HS-27A (cell line): ENCODE measurements at places on chromosomes 11 and 22.

DNA sequence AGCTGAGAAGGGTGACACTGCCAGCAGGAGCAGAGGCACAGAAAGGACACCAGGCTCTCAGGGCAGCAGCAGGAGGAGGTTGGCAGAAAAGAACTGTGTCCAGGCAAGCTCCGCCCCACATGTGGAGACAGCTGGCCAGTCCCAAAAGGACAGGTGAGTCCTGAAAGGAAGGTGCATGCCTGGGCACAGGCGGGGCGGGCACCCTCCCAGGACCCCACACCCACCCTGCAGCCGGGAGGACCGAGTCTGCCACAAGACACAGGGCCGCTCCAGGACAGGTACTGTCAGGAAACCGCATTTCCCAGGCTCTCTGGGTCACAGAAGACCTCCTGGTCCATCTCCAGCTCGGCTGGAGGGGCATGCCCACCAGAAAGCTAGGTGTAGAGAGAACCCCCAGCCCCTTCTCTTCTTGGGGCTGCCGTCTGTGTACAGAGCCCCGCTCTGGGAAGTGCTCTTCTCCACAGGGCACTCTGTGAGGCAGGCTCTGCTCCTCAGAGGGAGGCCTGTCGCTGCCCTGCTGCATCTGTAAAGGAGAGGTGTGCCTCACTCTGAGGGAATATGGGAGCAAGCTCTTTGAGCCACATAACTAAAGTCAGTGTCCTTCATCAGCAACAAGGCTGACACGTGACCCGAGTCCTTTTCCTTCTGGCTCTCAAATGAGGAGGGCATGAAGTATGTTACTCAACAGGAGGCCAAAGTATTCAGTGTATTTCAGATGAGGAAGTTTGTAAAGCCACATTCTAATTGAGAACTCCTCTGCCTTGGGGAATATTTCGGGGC is 50.5 kb downstream of the CLTCL1 start:
- no peak for DNase-seq

DNA sequence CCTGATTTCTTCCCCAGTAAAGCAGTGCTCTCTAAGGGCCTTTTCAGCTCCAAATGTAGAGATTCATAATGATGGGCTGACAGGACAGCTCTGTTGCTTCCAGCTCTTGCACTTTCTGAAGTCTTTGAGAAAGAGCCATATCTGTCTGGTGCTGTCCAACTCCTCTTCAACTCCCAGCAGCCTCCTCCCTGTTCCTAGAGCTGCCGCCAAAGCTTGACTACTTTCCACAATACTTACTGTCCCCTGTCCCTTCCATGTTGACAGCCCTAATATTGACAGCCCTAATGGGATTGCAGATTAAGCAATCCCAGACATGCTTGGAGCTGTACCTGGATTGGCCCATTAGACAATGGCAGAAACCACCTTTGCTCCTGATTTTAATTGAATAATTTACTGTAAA is 29.6 kb downstream of the INSC start:
- DNase-seq, result no peak

DNA sequence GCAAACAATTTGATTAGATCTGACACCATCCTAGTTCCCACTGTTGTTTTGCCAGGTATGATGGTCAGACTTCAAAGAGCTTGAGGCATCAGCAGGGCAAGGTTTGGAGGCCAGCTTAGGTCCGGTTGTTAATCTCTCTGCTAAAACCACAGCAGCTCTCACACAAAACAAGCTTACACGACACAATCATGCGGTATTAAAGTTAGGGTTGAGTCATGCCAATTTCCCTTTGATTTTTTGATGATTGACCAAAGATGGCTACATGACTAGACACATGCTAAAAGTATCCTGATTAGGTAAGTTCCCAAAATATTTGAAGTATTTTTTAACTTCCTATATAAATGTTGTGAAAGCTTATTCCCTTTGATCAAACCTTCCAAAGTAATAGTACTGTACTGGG is 145.9 kb downstream of the ELP4 start:
- DNase-seq, result peak; percentile 84

- no peak for DNase-seq
Observed at GRCh38 chr22:50302564-50302963, 4.9 kb downstream of the PLXNB2 start.

- no peak for DNase-seq
Observed at GRCh38 chr11:43547889-43548381, 132.6 kb upstream of the HSD17B12 start.

- no peak for DNase-seq
Observed at GRCh38 chr11:84594602-84595001, 1032.5 kb downstream of the DLG2 start.

GRCh38 chr11:10544491-10545465 is 3.8 kb upstream of the RNF141 start:
- no peak for DNase-seq

- no peak for DNase-seq
Observed at GRCh38 chr11:107704451-107704850, 7.4 kb downstream of the SLN start.

GRCh38 chr11:76382209-76382608 is 1.1 kb downstream of the GVQW3 start:
- DNase-seq, result no peak

- peak; percentile 8 for DNase-seq
Observed at GRCh38 chr11:5922749-5923426, 19.2 kb upstream of the OR56A3 start.

GRCh38 chr11:18671246-18671645 is 27.3 kb upstream of the TMEM86A start:
- DNase-seq, result no peak

- DNase-seq, result no peak
Observed at GRCh38 chr11:111454561-111455192, 57.5 kb downstream of the BTG4 start.

GRCh38 chr22:31139066-31139465 is 1.2 kb downstream of the PLA2G3 start:
- DNase-seq, result no peak

DNA sequence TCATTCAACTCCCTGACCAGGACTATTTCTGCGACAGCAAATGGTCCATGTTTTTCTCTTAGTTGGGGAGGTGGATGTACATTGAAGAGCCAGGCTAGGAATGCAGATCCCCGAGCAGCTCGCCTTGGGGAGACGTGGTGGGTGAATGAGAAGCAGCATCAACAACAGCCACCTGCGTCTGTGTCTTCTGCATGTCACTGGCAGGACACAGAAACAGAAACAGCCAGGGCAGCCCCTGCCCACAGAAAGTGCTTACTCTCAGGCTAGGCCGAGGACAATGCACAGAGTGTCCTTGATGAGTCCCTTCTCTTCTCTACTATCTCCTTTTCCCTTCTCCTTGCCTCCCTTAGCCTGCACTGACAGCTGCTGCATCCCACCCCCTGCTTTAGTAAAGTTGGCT is 541.9 kb upstream of the CADM1 start:
- DNase-seq, result no peak

DNA sequence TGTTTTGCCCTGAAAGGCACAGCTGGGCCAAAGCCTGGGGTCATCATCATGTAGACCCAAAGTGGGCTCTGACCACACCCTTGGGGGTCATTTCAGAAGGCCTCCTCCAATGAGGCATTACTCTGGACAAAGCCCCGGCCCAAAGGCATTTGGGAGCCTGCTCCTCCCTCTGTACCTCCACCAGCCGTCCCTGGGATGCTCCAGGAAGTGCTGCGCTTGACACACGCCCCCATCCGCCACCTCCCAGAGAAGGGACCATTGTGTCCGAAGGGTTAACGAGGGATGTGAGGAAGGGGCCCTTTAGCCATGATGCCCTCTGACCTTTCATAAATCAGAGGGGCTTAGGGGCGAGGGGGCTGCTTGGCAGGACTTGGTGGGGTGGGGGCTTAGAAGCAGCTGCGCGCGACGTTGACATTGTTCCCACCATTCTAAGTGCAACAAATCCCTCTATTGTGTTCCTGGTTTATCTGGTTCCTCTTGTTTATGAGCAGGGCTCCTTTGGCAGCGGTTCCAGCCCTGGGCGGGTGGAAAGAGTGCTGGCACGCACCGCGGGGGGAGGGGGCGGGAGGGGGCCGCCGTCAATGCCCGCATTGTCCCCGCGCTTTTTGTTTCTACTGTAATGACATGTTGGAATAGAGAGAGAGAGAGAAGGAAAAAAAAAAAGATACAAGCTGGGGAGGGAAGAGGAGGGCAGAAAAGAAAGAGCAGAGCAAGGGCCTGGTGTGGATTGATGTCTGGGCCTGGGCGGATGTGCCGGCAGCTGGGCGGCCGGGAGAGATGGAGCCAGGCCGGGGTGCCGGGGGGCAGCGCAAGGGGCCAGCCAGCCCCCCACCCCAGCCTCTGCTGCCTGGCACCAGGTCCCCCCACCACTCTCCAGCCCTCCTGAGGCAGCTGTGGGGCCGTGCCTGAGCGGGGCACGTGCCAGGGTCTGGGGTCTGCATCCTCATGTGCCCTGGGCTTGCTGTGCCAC is 32.1 kb upstream of the SOX10 start:
- DNase-seq, result no peak
